ENCODE measurements at places on chromosomes 7 and 10.

GRCh38 chr7:12281038-12281437 lies 69.9 kb downstream of the TMEM106B start:
- DNase-seq: no peak

GRCh38 chr7:81488210-81488609 lies 281.6 kb downstream of the HGF start:
- no peak for DNase-seq

GRCh38 chr7:100085515-100085914 lies 3.3 kb upstream of the COPS6 start:
- no peak for DNase-seq

- DNase-seq: no peak
Observed at GRCh38 chr7:146528581-146528980, 412.0 kb downstream of the CNTNAP2 start.

DNA sequence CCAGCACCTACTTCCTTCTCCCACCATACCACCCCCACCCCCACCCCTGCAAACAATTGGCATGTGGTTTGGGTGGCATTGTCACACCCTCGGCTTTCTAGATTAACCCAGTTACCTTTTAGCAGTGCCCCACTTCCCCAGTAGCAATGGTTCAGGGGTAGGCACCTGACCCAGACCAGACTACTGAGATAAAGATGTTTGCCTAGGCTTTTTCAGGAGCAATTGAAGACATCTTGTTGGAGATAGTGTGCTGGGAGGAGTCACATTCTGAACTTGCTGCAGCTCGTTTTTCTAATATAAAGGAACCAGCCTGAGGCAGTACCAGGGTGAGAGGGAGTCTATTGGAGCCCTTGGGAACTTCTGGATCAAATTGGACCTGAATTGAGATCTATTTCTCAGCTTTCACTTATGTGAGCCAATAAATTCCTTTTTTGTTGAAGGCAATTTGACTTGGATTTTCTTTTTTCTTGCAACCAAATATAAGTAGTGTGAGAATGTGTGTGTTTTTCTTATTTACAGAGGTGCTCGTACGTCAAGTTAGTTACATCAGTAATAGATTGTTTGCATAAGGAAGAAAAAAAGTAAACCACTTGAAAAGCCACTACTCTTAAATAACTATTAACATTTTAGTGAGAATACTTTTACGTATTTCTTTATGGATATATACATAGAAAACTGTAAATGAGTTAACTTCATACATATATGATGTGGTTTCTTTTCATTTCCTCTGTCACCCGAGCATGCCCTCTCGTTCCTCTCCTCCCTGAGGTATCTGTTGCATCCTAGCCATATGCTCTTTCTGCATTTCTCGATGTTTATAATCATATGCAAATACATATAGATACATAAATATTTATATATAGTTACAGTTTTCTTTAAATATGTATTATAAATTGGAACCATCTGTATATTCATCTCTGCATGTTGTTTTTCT lies 38.0 kb downstream of the RAB18 start:
- no peak for DNase-seq

DNA sequence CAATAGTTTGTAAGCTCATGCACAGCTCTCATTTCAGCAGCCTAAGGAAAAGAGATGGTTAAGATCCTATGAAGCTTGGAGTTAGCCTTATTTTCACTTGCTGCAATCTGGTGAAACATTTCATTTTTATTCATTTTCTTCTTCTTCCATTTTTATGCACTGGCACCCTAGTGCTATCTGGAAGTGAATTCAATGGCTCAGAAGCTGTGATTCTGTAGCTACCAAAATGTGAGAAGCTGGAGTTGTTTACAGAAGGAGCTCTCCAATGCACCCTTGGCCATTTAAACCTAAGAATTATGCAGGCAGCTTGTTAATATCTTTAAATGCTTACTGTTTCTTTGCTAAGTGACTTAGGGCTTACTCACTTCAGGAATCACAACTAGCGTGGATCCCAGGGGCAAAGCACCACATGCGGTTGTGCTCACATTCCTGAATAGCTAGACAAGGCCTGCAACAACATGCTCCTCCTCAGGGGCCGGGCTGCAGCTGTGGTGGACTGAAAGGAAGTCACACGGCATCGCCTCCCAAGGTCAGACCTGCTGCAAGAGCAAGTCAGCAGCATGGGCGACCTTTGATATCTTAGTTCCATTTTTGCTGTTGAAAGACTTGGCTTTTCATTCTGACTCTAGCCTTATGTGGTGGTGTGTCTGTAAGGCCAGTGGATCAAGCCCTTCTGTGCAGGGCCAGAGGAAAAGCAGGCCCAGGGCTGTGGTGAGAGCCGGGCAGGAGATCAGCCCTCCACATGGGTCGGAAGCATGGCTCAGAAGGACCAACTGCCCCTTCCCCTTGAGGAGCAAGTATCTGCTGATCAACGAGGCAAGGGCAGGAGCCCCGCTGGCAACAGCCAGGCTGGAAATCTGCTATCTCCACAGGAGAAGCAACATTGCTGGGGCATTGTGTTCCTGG lies 91.9 kb upstream of the MBL2 start:
- DNase-seq: no peak

DNA sequence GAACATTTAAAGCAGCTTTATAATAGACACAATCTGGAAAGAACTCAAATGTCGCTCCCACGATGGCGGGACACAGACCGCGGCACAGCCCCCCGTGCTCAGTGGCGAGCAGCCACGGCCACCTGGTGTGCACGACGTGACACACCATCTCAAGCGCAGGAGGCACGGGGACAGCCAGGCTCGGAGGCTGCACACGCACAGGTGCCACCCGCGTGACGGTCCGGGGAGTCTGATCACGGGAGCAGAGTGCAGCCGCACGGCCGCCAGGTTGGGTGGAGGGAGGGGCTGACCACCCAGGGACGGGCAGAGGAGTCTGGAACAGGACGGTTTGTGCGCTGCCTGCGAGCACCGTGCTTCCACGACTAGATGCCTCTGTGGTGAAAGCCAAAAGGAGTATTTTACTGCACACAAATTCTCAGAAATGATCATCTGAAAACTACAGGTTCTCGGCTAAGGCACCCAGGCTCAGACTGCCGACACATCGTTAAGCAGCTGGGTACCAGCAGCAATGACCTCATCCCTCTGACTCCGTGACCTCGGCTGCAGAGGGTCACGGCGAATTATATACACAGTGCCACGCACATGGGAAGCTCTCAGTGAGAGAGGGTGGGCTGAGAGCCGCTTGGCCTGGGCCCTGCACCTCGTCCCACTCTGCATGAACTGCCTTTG lies 7.5 kb upstream of the GPER1 start:
- DNase-seq: no peak

DNA sequence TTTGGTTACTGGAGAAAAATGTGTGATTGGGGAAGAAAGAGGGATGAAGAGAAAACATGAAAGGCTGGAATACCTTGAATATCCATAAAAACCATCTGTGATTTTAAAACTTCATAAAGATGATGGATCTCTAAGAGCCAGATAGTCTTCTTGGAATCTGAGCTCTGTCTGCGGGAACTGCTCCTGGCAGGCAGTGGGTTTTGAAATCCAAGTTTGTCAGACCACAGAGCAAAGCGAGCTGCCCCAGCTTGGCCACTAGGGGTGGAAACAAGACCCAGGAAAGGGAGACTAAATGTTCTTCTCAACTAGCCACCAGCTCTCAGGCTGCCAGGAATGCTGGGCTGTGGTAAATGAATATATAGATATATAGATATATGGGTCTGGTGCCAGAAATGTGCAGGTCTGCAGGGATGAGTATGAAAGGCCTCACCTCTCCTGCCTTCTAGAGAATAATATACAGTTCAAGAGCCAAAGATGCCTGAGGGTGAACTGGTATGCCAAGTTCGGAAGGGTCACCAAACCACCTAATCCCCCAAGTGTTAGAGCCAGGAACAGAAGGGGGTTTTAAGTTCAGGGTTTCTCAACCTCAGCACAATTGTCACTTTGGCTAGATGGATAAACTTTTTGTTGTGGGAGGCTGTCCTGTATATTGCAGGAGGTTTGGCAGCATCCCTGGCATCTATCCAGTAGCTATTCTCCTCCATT lies 208.8 kb downstream of the KCNMA1 start:
- no peak for DNase-seq

DNA sequence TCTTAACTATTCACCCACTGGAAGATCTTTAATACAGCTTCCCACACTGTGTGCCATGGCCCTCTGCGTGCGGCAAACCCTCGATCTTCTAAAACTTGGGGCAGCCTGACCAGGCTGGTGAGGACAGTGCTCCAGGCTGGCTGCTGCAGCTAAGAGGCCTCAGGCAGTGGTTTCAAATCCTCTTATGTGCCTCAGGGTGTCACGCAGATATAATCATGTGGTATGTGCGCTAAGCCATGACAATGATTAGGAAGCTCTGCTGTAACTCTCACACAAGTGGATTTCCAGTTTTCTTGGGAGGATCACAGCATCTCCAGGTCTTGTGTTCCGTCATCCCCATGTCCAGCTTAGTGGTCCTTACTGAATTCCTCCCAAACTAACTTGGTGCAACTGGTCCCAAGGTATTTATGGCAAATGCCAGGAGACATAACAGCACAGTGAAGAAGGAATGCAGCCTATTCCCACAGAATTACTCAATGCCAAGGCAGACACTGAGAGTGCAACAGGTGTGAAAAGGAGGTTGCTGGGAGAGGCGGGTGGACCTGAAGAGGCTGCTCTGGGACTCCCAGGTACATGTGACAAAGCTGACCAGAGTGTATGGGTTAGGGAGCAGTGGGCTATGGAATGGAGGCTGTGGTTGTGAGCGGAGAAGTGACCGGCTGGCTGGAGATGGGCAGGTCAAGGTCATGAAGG lies 2.3 kb downstream of the HPS1 start:
- DNase-seq: no peak

- no peak for DNase-seq
Observed at GRCh38 chr10:101310529-101311184, 43.3 kb upstream of the BTRC start.

GRCh38 chr7:106523482-106523881 lies 137.5 kb downstream of the CCDC71L start:
- no peak for DNase-seq

DNA sequence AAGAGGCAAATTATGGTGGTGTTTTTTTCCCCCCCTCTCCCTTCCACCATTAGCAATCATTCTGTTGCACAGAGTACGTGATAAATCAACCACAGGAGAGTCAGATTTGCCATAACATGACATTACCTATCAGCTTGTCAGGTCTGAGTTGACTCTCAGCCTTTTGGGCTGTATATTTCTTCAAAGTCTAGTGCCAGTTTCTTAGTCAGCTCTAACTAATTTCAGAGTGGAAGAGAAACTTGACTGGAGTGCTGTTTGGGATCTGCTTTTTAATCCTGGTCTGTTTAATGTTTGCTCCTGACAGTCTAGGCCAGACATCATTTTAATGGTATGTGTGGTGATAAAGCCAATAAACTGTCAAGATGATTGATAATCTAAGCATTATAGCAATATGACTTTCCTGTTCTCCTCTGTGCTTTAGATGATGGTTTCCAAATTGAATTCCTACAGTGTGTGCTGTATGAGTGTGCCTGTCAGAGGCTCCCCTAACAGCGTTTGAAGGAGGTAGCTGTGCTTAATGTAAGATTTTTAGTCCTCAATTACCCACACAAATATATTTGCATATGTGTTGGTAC lies 76.9 kb downstream of the LRMDA start:
- no peak for DNase-seq

DNA sequence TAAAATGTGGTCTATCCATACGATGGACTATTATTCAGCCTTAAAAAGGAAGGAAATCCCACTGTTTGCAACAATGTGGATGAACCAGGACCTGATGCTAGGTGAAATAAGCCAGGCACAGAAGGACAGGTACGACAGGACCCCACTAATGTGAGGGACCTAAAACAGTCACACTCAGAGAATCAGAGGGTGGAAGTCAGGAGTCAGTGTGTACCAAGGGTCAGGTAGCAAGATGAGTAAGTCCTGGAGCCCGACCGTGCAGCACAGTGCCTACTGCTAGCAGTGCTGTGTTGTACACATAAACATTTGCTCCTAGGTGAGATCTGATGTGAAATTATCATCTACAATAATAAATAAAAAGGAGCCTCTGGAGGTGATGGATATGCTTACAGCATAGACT lies 322.3 kb downstream of the GLRX3 start:
- no peak for DNase-seq

GRCh38 chr7:99379043-99379577 lies 4.6 kb downstream of the ARPC1B start:
- no peak for DNase-seq

GRCh38 chr10:10589540-10590303 lies 427.9 kb upstream of the CELF2 start:
- no peak for DNase-seq

DNA sequence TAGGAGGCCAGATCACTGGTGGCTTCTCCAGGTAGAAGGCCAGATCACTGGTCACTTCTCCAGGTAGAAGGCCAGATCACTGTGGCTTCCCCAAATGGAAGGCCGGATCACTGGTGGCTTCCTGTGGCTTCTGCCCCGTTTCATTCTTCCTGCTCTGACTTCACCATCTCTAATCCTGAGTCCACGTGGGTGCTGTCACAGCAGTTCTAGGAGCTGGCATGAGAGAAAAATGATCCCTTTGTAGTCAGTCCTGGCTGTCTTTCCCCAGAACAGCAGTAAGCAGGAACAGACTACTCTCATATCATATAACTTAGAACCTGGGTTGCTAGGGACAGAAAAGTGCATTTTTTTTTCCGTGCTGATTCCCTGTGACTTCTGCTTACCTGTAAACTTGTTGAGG lies 90.9 kb downstream of the ACTR3B start:
- no peak for DNase-seq

DNA sequence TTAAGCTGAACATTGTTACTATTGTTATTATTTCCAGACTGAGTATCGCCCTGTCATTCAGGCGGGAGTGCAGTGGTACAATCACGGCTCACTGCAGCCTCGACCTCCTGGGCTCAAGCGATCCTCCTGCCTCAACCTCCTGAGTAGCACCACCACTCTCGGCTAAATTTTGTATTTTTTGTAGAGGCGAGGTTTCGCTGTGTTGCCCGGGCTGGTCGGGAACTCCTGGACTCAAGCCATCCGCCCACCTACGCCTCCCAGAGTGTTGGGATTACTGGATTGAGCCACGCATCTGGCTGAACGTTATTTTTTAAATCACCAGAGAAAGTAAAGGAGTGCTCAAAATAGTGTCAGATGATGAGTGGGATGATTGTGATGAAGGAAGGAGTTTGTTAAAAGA lies 1.4 kb upstream of the HNRNPF start:
- DNase-seq: no peak

GRCh38 chr7:1106063-1106792 lies 18.3 kb downstream of the GPER1 start:
- no peak for DNase-seq
